ENCODE measurements at places on chromosomes 4 and X. TPM values are rescaled to one million over a fixed set of nuclear protein-coding genes. Genes with fewer than 3 reads are reported as not detected.

DNA sequence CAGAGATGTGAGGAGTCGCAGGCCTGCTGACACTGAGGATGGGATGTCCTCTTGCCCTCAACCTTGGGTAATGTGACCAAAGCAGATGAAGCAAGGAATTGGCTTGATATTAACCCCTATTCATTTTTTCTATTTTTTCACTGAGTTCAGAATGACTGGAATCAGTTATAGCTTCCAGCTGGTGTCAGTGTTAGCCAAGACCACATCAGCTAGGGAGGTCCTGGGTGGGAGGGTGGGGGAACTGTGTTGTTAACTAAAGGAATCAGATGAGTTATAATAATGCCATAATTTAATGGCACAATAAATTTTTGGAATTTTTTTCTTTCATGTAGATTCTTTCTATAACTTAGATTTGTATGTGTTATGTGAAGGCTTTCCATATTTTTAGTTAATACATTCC, 91.9 kb downstream of the EGF start:
- H3K27me3 ChIP-seq = no peaks in the 10 kb centered on the region
- peaks cover 31% of the 10 kb centered on the region for H3K4me1 ChIP-seq
- no peak for DNase-seq
- H3K27ac ChIP-seq = no peak overlapping the region
- no peak overlapping the region for H3K4me3 ChIP-seq

DNA sequence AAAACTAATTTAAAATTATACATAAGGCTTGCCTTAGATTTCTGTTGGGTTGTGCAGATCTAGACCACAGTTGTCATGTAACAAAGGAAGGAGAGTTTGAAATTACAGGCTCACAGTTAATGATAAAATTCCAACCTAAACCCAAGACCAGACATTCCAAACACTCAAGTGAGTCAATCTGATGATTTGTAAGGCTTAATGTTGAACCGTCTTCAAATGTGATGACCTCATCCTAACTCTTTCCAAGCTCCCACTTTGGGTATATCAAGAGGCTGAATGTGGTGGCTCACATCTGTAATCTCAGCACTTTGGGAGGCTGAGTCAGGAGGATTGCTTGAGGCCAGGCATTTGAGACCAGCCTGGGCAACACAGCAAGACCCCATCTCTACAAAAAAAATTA, 149.2 kb downstream of the TBL1X start:
- no peaks in the 10 kb centered on the region for H3K36me3 ChIP-seq
- no peaks in the 10 kb centered on the region for H3K4me1 ChIP-seq
- H3K27me3 ChIP-seq = no peaks in the 10 kb centered on the region
- H3K4me3 ChIP-seq = no peak overlapping the region

- H3K4me1 ChIP-seq = no peaks in the 10 kb centered on the region
- H3K27ac ChIP-seq = peak overlapping the region; percentile 88
- H3K36me3 ChIP-seq = no peaks in the 10 kb centered on the region
Measured at GRCh38 chr4:143186212-143186611, 1.5 kb downstream of the USP38 start.

DNA sequence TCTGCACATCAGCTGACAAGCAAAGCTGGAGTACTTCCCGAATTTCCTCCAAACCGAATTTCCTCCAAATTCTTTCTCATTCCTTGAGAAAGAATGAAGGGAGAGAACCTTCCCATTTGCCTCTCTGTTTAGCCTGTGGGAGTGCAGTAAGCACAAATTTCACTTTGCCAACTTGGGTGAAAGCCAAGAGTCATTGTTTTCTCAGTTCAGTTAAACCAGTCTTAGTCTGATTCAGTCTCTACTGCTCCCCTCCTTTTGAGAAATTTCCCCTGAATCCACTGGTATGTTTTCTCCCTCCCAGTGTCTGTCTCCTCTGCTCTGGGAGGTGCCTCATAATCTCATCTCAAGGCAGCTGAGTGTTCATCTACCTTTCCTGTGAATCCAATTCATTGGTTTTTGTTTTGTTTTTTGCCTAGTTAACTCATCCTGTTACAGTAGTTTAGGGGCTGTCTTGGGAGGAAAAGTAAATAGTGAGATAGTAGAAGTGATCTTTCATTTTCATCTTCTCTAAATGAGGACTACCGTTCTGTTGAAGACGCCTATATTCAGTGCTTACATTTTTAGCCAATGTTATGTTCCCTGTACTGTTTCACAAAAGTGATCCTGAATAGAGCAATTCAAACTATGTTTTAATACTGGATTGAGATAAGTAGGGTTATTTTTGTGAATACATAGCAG, 49.0 kb downstream of the SYTL5 start:
- H3K27me3 ChIP-seq = no peaks in the 10 kb centered on the region
- H3K4me3 ChIP-seq = no peak overlapping the region
- no peak for DNase-seq
- H3K36me3 ChIP-seq = no peaks in the 10 kb centered on the region
- H3K4me1 ChIP-seq = no peaks in the 10 kb centered on the region
- H3K27ac ChIP-seq = no peak overlapping the region

GRCh38 chr4:42235304-42236021, 83.0 kb upstream of the BEND4 start:
- H3K27ac ChIP-seq = no peak overlapping the region
- no peaks in the 10 kb centered on the region for H3K27me3 ChIP-seq
- H3K4me3 ChIP-seq = no peak overlapping the region
- no peaks in the 10 kb centered on the region for H3K4me1 ChIP-seq
- H3K36me3 ChIP-seq = no peaks in the 10 kb centered on the region

Gene HAND2
- 6.2 TPM for total RNA-seq

Gene KIT
- total RNA-seq = 0.73 TPM

GRCh38 chr4:118849867-118850487, 14.1 kb upstream of the SEC24D start:
- no peaks in the 10 kb centered on the region for H3K36me3 ChIP-seq
- H3K27ac ChIP-seq = no peak overlapping the region
- H3K4me3 ChIP-seq = peak overlapping the region; percentile 22

Gene VCX
- not detected for total RNA-seq

Gene LEF1
- 0.49 TPM for total RNA-seq

Gene NEIL3
- 0.13 TPM for total RNA-seq

DNA sequence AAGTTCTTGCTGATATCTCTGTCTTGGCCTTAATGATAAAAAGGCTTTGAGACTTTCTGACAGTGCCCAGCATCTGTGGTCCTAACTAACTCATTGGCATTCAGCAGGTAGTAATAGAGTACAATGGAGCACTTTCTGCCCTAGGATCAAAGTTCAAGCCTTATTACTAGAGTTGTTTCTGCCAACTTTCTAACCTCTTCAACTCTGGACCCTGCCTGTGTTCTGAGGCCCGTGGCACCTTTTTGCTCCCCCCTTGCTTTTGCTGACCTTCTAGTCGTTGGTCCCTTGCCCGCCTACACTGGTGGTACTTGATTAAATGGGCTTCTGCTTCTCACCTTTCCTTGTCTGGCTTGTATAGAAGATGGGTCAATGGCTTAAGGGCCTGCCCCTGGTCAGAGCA, 126.3 kb downstream of the PPARGC1A start:
- H3K4me1 ChIP-seq = no peaks in the 10 kb centered on the region
- H3K27ac ChIP-seq = no peak overlapping the region
- no peaks in the 10 kb centered on the region for H3K27me3 ChIP-seq
- H3K36me3 ChIP-seq = no peaks in the 10 kb centered on the region
- no peak overlapping the region for H3K4me3 ChIP-seq

- H3K4me1 ChIP-seq = no peaks in the 10 kb centered on the region
- H3K4me3 ChIP-seq = no peak overlapping the region
- DNase-seq = no peak
Measured at GRCh38 chrX:36510736-36511135, 497.4 kb upstream of the FAM47C start.

DNA sequence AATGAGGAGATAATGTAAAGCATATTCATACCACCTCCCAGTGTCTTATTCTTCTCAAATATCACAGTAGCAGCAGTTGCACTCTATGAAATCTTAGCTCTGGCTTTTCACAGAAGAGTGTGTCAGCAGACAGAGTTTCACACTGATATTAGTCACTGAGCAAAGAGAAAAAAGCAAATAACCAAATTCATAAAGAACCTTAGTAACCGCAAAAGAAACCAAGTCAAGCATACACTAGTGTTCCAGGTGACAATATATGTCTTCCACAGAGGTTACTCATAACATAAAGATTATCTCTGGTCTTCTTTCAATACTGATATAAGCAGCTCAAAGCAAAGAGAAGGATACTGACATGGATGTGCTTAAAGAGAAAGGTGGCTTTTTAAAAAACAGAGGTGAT, 181.7 kb upstream of the EDNRA start:
- DNase-seq = no peak
- H3K4me1 ChIP-seq = no peaks in the 10 kb centered on the region
- no peak overlapping the region for H3K27ac ChIP-seq

DNA sequence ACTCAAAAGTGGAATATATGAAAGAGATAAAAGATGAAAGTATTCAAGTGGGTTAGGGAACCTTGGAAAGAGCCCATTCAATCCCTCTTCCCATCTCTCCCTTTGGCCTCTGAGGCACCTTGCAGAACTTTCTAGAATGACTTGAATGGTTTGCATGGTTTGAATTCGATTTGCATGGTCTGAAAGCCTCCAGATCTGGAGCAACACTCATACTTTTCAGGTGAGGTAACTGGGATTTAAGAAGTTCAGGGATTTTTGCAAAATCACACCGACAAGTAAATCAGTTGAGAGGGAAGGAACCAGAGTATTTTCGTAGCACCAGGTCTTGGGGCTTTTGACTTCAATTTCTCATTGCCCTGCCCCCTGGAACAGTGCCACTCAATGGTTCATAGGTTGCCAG, 476.0 kb upstream of the FTHL17 start:
- no peak for DNase-seq
- no peaks in the 10 kb centered on the region for H3K27me3 ChIP-seq
- H3K36me3 ChIP-seq = no peaks in the 10 kb centered on the region
- no peak overlapping the region for H3K27ac ChIP-seq
- H3K4me1 ChIP-seq = no peaks in the 10 kb centered on the region
